ENCODE measurements at places on chromosomes 1 and 21.

DNA sequence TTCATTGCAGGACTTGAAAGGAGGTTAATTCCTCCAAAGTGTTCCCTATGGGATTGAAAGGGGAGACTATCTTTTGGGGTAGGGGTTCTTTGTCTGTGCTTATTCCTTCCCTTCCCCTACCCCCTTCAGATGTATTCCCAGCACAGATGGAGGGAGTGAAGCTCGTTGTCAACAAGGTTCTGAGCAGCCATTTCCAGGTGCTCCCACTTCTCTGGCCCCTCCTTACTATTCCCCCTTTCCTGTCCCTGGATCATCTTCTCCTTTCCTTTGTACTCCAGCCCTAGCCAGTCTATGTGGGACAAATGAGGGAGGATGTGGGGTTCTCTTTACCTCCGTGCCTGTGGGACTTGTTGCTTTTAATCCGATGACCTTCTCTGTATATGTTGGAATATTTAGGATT lies 899 bp downstream of the TOMM40L start:
- no peak for DNase-seq

- no peak for DNase-seq
Measured at GRCh38 chr1:155022136-155022926, 11.2 kb downstream of the DCST2 start.

- DNase-seq, result no peak
Measured at GRCh38 chr1:181583598-181583997, 100.3 kb downstream of the CACNA1E start.

DNA sequence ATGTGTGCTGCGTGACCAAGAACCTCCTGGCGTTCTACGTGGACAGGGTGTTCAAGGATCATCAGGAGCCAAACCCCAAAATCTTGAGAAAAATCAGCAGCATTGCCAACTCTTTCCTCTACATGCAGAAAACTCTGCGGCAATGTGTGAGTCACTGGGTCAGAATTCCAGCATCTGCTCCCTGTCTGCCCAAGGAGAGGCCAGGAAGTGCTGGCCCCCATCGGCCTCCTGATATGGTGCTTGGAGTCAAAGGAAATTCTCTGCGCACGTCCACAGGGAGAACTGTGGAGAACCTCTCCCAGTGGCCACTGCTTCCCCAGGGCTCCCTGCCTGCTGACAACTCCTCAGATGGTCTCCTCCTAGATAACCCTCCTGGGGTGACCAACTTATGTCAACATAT lies 25.6 kb upstream of the IL20 start:
- DNase-seq, result no peak

GRCh38 chr1:212683357-212683722 lies 16.3 kb downstream of the BATF3 start:
- peak; percentile 32 for DNase-seq

DNA sequence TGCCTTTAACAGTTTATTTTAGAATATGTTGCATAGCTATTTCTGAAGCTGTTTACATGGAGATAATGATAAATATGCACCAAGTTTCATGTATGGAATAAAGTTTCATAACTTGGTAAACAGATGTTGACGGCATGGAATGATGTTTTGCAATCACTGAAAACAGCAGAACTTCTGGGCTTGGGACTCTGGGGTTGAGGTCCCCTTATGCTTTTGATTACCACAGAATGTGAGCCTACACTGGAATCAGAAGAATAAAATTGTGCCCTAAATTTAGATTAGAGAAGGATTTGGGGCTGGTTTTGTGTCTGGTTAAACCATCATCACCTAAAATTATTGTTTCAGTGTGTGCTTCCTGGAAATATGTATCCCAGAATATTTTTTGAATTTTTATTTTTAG lies 11.1 kb downstream of the KRTAP24-1 start:
- DNase-seq, result no peak

DNA sequence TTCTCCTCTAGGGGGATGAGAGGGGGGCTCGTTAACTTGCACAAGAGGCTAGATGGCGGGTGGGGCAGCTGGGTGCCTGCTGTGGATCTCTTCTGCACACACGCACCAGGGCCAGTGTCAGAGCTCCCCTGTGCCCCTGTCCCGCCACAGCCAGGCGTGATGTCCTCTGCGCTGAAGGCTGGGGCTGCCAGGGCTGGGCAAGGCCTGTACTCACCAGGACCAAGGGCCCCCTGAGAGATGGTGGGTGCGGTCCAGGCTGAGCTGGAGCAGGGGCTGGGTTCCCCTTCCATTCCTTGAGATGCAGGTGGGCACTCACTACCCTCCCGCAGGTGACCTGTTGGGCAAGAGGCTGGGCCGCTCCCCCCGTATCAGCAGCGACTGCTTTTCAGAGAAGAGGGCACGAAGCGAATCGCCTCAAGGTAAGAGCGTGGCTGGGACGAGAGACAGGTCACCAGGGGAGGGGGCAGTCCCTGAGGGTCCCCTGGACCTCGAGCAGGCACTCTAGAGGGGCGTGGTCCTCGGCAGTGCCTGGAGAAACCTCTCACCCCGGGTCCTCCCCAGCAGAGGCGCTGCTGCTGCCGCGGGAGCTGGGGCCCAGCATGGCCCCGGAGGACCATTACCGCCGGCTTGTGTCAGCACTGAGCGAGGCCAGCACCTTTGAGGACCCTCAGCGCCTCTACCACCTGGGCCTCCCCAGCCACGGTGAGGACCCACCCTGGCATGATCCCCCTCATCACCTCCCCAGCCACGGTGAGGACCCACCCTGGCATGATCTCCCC lies 15.2 kb downstream of the SAMD11 start:
- DNase-seq, result no peak

DNA sequence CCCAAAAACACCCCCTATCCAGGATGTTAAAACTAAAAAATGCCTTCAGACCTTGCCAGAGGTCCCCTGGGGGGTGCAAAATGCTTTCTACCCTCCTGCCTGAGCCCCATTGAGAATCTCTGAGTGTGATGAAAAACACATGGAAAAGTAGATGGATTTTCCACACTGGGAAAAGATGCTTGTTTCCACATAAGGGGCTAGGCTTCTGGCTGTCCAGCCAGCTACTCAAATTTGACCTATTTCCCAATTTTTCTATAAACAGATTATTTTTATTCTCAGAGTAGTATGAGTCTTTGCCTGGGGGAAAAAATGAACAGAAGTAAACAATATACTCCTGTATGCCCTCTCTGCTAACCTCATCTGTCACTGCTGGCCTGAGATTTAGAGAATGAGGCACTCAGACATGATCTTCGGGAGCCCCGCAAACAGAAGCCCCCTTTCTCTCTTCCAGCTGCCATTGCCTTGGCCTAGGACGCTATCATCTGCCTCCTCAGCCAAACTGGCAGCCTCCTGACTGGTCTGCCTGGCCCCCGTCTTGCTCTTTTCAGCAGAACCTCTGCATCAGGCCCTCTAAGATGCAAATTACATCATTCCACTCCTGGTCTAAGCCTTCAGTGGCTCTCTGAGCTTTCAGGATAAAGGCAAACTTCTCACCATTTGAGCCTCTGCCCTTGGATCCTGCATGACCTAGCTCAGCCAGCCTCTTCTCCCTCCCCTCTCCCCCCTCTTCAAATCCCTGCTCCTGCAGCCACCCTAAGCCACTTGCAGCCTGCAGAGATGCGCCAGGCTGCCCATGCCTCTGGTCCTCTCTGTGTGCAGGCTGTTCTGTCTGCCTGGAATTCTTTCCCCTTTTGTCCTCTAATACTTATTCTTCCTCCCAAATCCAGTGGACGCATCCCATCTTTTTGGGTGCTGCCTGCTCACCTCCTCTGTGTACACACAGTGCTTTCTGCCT lies 39.7 kb upstream of the TMEM125 start:
- no peak for DNase-seq

DNA sequence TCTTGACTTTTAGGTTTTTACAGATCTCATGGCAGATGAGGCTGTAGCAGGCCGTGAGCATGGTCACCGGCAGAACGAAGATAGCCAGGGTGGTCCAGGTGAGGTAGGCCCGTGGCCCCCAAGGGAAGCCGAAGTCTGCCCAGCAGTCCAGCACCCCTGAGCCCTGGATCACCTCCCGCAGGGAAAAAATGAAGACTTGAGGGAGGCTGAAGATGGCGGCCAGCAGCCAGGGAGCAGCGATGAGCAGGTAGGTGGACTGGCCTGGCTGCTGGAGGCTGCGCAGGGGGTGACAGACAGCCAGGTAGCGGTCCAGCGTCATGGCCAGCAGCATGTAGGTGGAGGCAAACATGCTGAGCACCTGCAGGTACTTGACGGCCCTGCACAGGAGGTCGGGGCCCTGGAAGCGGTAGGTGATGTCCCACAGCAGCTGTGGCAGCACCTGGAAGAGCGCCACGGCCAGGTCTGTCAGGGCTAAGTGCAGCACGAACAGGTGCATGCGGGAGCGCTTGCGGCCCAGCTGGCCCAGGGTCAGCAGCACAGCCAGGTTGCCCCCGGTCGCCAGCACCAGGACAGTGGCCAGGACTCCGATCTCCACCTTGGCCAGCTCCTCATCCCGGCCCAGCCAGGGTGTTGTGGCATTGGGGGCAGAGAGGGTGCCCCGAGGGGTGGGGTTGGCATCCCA lies 856 bp downstream of the AVPR1B start:
- no peak for DNase-seq

- DNase-seq, result no peak
Measured at GRCh38 chr1:64980745-64981600, 14.6 kb upstream of the JAK1 start.

- DNase-seq, result no peak
Measured at GRCh38 chr1:58927041-58927721, 143.3 kb upstream of the JUN start.

GRCh38 chr1:216246577-216247203 lies 176.6 kb downstream of the USH2A start:
- DNase-seq, result no peak

- DNase-seq, result no peak
Measured at GRCh38 chr1:4701276-4701675, 46.9 kb downstream of the AJAP1 start.

DNA sequence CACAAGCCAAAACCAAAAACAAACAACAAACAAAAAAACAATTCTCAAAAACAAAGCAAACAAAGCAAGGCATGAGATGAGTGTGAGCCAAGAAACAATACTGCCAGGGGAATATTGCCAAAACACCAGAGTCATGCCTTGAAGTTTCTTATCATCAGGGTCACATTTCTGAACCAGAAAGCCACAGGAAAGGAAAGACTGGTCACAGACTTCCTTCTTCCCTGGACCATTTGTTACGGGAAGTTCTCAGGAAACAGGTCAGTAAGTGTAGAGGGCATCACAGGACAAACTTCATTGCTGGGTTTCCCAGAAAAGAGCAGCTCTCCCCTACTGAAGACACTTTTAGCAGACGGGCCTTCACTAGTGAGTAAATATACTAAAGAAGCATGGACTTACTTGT lies 191.2 kb downstream of the GABPA start:
- DNase-seq, result no peak

DNA sequence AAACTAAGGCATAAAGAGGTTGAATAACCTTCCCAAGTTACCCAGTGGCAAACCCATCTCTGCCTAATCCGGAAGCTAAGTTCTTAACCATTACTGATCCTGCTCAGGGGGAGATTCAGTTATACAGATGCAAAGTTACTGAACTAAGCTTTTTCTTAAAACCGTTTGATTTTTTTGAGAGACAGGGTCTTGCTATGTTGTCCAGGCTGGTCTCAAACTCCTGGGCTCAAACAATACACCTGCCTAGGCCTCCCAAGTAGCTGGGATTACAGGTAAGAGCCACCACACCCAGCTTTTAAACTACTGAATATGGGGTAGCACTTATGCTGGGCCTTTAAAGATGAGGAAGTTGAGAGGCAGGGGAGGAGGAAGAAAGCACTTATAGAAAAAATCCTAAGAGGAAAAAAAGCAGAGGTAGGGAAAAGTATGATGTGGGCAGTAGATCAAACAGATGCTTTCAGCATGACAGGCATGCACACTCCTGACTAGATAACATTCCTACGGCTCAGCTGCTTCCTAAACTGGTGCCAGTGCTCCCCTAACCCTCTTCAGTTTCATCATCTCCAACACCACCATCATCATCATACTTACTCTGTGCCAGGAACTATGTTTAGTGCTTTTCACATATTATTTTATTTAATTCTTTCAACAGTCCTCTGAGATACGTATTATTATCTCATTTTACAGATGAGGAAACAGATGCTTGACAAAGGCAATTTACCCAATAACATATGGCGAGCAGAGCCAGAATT lies 5.8 kb downstream of the PAFAH2 start:
- no peak for DNase-seq

- DNase-seq, result no peak
Measured at GRCh38 chr1:10386761-10387676, 11.8 kb upstream of the PGD start.

GRCh38 chr1:171983584-171983983 lies 142.3 kb downstream of the DNM3 start:
- DNase-seq, result no peak

- no peak for DNase-seq
Measured at GRCh38 chr1:213391445-213391844, 340.4 kb downstream of the RPS6KC1 start.

GRCh38 chr1:7420470-7421100 lies 350.5 kb upstream of the VAMP3 start:
- DNase-seq, result no peak

DNA sequence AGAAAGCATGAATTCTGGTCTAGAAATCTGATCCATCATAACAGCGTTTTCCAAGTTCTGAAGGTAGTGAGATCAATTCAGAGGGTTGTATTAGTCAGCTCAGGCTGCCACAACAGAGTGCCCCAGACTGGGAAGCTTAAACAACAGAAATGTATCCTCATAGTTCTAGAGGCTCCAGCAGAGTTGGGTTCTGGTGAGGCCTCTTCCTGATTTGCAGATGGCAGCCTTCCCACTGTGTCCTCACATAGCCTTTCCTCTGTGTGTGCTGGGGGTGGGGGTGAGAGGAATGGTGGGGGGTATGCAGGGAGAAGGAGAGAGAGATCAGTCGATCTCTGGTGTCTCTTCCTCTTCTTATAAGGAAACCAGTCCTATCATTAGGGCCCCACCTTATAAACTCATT lies 15.1 kb downstream of the ZBTB8B start:
- no peak for DNase-seq

- DNase-seq, result no peak
Measured at GRCh38 chr21:35585878-35586277, 474.4 kb downstream of the SETD4 start.

GRCh38 chr1:67528141-67528540 lies 97.9 kb upstream of the SERBP1 start:
- no peak for DNase-seq

GRCh38 chr21:42523941-42524340 lies 10.3 kb downstream of the SLC37A1 start:
- no peak for DNase-seq

GRCh38 chr1:230647321-230647720 lies 5.0 kb downstream of the COG2 start:
- DNase-seq, result no peak
